ENCODE measurements at places on chromosomes 2 and 18. TPM values are rescaled to one million over a fixed set of nuclear protein-coding genes. Genes with fewer than 3 reads are reported as not detected.

GRCh38 chr2:54572636-54573536 lies 116.8 kb downstream of the SPTBN1 start:
- H3K4me3 ChIP-seq, result no peak overlapping the region
- no peaks in the 10 kb centered on the region for H3K36me3 ChIP-seq
- no peaks in the 10 kb centered on the region for H3K27me3 ChIP-seq
- no peak overlapping the region for H3K27ac ChIP-seq

- H3K27ac ChIP-seq, result no peak overlapping the region
- no peaks in the 10 kb centered on the region for H3K4me1 ChIP-seq
- no peaks in the 10 kb centered on the region for H3K27me3 ChIP-seq
These were observed 50.9 kb downstream of the MMADHC start for GRCh38 chr2:149536649-149537048.

DNA sequence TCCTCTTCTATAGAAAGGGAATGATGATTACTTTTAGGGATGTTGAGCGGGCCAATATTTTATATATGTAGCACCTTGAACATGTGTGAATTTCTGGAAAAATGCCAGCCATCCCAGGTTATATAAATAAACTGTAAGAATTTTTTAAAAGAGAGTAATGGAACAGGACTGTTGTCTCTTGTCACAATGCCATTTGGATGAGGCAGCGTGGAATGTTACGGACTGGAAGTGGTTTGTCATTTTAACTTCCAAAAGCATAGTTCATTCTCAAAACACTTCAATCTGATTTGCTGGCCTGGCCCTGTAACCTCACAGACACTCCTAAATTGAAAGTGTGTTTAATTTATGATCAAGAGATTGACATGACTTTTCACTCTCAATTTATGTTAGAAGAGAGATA lies 70.8 kb downstream of the TPGS2 start:
- H3K36me3 ChIP-seq, result peaks cover 10% of the 10 kb centered on the region
- no peak for DNase-seq
- H3K27ac ChIP-seq, result no peak overlapping the region
- H3K4me1 ChIP-seq, result no peaks in the 10 kb centered on the region
- no peaks in the 10 kb centered on the region for H3K27me3 ChIP-seq

The RFTN2 gene
- total RNA-seq, result 8.2 TPM

Data from neural progenitor cell (in vitro differentiated cells).